ENCODE measurements at places on chromosomes 1 and 21.

- no peak for DNase-seq
Observed at GRCh38 chr1:156136970-156137483, 16.4 kb upstream of the SEMA4A start.

DNA sequence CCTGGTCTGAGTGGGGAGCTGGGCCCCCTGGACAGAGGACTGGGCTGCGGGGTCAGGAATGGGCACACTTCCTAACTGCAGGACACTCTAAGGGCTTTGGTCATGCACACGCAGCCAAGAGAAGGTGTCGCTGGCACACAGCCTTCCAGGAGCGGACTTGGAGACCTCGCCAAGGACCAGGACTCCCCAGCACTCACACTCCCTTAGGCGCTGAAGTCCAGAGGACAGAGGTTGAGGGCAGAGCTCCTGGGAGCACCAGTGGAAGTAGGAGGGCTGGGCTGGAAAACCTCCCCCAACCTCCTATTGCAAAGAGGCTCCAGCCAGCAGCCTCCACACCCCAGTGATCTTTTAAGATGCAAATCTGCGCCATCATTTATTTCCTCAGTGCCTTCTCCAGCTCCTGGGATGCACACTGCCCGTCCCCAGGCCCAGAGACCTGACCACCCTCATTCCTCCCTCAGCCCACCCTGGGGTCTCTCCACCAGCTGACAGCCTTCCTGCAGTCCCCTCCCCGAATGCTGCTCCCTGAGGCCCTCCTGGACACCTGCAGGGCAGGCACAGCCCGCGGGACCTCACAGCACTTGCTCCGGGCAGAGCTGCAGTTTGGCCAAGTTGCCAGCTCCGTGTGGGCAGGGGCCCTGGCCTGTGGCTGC lies 3.0 kb downstream of the TSPEAR start:
- no peak for DNase-seq

DNA sequence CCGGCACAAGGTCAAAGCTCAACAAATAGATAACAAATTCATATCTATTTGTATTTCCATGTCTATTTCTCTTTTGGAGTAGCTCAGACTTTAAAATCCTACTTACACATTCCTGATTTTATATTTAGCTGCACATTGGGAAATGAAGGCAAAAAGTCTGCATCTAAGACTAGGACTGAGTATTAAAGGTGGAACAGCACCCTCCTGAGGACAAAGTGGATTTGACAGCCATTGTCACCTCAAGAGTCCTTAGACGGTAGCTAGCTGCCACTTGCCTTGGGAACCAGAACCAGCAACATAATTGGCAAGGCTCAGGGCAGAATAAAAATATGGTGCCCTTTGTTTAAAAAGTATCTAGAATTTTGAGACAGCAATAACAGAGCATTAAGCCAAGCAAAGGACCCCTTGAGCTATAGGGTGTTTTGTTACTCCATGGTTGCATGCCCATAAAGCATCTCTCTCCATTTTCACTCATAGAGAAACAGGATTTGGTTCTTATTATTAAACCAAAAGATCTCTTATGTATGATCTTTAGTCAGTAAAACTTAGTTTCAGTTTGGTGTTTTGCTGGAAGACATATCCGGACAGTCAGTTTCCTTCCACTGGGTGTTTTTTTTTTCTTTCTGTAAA lies 30.0 kb upstream of the SGIP1 start:
- peak; percentile 60 for DNase-seq

- no peak for DNase-seq
Observed at GRCh38 chr1:202238914-202239313, 45.3 kb downstream of the LGR6 start.

DNA sequence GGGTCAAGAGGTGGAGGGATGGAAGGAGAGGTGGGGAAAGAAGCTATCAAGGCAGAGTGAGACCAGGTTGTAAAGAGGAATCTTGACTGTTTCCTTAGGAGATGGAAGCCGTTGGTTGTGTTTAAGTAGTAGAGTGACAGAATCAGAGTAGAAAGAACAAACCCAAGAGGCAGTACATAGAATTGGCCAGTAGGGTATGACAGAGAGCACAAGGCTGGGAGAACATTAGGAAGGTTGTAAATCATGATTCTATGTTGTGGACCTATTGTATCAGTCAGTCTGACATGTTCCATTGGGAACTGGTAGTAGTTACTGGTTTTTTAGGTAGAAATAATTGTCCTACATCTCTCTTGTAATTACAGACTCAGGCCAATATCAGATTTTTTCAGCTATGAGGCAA lies 486.9 kb upstream of the USP24 start:
- DNase-seq, result no peak

- DNase-seq, result no peak
Observed at GRCh38 chr21:44724926-44725325, 13.6 kb upstream of the TSPEAR start.

DNA sequence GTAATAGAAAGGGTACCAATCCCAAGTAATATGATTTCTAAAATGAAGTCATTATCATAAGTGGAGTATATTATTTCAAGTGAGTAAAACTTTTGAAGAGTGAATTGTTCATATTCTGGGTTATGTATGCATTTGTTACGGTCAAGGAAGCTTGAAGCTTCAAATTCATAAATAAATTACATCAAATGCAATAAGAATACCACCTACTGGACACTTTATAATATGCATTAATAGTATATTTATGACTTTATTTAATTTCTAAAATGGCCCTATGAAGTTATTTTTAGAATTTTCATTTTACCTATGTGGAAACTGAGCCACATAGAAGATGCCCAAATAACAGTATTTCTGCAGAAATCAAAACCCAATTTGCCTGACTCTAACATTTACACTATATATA lies 260.6 kb downstream of the SMYD3 start:
- no peak for DNase-seq

- no peak for DNase-seq
Observed at GRCh38 chr1:58724483-58724882, 24.6 kb upstream of the MYSM1 start.

GRCh38 chr1:116389013-116389412 lies 16.0 kb downstream of the ATP1A1 start:
- no peak for DNase-seq

- no peak for DNase-seq
Observed at GRCh38 chr1:239764546-239764945, 327.1 kb upstream of the FMN2 start.

DNA sequence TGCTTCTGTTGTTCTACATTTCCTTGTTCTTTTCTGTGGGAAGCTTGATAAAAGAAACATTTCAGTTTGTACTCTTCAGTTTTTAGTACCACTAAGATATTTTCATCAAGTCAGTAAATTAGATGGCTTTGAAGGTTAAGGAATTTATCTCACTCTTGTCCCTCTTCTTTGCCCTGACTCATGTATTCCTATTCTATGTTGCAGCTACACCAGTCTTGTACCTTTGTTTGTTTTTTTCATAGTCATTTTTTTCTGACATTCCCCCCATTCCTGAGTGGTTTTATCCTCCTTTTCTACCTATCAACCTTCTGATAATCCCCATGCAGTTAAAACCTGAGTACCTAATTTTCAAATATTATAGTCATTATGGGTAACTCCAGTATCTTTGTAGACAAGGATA lies 65.4 kb downstream of the MAST2 start:
- no peak for DNase-seq

DNA sequence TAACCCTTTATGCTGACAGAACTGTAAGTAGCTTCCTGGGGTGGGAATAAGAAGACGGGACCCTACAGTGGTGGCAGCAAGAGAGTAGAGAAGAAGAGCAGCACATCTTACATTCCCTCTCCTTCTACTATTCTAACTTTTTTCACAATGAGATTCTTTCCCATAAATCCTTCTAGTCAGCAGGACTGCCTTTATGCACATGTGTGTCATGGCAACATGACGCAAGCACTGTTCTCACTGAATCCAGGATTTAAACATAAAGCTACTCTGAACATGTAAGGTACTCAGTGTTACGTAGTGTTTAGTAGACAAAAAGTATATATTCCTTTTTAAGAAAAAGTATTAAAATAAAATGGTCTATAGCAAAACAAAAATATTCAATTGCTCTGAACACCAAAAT lies 309.7 kb upstream of the LYPLAL1 start:
- no peak for DNase-seq
